ENCODE measurements at places on chromosomes 12 and 14.

DNA sequence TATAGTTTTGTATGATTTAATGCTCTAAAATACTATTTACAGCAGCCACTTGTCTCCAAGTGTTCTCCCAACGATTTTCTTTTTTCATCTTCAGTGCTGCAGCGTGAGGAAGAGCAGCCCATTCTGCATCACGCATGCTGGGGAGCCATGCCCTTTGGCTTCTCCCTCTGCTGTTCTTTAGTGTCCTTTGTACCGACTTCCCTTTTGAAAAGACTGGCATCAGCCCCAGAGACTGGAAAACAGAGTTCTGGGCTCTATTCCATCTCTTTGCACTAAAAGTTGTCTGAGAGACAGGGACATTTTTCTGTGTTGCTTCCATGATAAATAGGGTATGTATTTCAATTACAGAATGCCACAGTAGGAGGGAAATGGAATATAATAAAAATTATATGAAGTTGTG lies 105.1 kb downstream of the RERG start:
- DNase-seq: no peak

DNA sequence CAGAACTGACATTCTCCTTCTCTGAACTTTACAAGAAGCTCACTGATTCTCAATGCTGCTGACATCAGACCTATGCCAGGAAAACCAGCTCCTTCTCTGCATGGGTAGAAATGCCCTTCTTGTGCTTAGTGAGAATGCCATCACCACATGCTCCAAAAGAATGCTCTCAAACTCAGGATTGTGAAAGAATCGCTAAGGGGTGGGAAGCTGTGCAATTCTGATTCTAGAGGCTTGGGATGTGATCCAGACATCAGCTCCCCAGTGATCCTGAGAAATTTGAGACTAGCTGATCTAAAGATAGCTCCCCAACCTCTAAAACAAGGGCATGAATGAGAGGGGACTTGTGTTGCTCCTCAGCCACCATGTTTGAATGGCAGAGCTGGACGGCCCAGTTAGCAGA lies 113.2 kb downstream of the DPF3 start:
- no peak for DNase-seq

DNA sequence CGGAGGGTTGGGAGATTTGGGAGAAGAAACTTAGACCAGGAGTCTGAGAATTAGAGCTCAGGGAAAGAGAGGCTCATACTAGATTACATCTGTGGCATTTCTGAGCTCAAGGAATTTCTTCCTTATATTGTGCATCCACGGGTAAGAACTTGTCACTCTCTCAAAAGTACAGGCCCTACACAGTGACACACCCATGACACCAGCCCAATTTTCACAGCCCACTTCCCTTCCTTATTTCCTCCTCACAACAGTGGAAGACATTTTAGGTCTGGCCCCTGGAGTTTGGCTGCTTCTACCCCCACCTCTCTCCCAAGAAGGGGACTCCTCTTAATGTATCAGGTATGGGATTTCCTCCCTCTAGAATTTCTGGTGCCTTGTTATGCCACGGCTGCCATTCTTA lies 9.2 kb upstream of the ZNF385A start:
- no peak for DNase-seq

DNA sequence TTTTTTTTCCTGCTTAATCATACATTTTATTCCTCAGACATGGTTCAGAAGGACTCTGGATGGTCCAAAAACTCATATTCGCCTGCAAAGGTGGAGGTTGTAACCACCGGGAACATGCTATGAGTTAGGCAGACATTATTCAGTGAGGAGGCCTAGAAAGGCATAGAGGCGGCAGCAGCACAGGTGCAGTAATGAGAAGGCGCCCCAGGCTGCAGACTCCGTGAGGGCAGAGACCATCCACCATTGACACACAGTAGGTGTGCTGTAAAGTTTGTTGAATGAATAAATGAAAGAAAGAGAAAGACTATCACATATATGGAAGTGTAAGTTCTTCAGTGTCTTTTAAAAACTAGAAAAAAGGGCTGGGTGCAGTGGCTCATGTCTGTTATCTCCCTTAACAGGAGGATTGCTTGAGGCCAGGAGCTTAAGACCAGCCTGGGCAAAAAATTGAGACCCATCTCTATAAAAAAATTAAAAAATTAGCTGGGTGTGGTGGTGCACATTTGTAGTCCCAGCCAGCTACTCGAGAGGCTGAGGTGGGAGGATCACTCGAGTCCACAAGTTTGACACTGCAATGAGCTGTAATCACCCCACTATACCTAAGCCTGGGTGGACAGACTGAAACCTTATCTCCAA lies 34.5 kb upstream of the PTGR2 start:
- DNase-seq: no peak

GRCh38 chr12:40063414-40063813 lies 42.5 kb downstream of the SLC2A13 start:
- DNase-seq: no peak

- DNase-seq: no peak
Observed at GRCh38 chr12:110545812-110546211, 37.3 kb downstream of the PPTC7 start.

- DNase-seq: peak; percentile 42
Observed at GRCh38 chr14:70027785-70028428, 148.7 kb downstream of the SMOC1 start.

DNA sequence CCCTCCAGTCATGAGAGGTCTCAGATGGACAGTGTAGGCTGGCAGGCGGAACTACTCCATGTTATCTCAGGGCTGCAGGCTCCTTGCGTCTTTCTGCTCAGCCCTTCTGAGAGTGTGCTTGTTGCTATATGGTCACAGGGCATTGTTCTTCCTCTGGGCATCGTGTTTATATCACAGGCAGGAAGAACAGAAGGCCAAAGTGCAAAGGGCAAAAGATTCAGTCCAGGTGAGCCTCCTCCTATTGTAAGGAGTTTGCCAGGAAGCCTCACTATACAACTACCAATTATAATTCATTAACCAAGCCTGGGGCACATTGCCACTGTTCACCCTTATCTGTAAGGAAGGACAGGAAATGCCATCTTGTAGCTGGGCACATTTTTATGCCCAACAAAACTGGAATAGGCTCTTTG lies 195.5 kb upstream of the KITLG start:
- DNase-seq: no peak

DNA sequence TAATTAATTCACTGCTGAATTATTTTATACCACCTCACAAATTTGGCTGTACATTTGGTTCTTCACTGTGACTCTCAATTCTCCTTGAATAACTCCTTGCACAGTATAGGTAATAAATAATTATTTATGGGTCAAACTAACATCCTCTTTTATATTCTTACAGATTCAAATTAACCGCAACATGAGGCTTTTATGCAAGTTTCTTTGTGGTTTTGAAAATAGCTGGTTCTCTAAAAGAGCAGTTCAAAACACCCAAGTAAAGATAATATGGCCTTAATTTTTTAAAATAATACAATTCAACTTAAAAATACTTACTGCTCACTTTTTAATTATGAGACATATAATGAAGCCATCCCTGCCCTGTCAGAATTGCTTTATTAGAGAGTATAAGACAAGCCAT lies 12.9 kb upstream of the TRIM9 start:
- DNase-seq: no peak

- DNase-seq: no peak
Observed at GRCh38 chr12:121602766-121603165, 21.9 kb upstream of the KDM2B start.

DNA sequence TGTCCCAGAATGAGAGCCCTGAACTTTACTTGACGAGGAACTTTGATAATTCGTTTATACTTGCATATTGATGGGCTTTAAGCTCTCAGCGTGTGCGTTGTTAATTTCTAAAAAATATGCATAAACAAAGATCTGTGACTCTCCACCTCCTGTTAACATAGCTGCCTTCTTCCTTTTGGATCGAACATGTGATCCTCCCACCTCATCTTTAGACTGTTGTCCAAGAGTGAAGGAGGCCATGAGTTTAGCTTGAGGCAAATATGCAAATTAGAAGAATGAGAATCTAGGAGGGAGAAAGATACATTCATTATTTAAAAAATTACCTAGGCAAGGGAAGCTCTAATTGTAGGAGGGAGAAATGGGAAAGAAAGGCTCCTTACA lies 617 bp downstream of the TTC8 start:
- DNase-seq: no peak

DNA sequence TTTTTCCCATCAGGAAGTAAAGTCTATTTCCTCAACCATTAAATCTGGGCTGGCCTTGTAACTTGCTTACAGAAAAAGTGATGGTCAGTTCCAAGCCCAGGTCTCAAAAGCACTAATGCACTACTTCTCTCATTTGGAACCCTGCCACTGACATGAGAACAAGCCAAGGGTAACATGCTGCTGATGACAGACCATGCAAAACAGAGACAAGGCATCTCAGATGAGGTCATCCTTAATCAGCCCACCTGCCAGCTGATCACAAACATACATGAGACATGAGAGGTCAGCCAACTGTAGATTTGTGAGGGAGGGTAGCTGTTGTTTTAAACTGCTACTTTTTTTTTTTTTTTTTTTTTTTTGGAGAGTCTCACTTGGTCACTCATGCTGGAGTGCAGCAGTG lies 16.2 kb downstream of the TWF1 start:
- no peak for DNase-seq

- no peak for DNase-seq
Observed at GRCh38 chr12:52895726-52896189, 9.1 kb downstream of the KRT8 start.

DNA sequence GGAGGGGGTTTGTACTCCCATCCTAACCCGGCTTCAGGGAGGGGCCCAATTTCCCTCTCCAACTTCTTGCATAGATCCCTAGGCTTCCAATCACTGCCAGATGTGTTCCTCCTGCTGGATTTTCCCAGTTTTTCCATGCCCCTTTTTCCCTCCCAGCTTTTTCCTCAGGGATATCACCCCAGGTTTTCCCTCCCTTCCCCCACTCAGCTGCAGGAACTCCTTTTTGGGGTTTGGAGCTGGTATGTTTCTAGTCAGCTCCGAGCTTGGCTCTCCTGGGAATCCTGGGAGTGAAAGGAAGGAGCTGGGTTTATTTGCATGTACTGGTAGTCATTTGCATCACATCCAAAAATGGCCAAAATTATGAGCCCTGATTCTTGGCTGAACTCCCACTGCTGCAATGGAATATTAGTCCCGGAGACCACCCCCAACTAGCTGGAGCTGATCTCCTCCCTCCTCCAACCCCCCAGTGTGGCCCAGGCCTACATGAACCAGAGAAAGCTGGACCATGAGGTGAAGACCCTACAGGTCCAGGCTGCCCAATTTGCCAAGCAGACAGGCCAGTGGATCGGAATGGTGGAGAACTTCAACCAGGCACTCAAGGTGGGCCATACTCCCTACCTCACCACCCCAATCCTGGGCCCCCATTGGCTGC lies 1.4 kb upstream of the RDH5 start:
- DNase-seq: no peak

- no peak for DNase-seq
Observed at GRCh38 chr14:89330236-89331002, 86.6 kb downstream of the FOXN3 start.

GRCh38 chr12:76446090-76446489 lies 97.9 kb upstream of the BBS10 start:
- DNase-seq: no peak

- DNase-seq: no peak
Observed at GRCh38 chr12:2224961-2225360, 172.2 kb downstream of the CACNA1C start.

DNA sequence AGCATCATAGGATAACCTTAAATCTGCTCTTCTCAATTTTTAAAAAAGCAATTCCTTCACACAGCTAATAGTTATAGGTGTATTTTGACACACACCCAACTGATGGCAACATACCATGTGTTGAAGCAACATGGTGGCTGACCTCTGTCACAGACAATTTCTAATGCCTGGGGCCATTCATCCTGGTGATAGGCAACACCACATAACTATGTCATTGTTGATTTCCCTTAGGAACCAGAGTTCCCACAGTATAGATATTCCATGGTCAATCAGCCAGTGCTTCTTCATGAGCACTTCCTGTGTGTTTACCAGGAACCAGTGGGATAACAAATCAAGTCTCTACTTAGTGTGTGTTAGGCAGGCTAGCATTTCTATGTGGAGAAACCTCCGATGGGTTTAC lies 88.3 kb downstream of the FIGNL2 start:
- no peak for DNase-seq

GRCh38 chr12:115212356-115212755 lies 528.4 kb upstream of the TBX3 start:
- no peak for DNase-seq

GRCh38 chr14:54566410-54567223 lies at the start of gene SAMD4A:
Gene SAMD4A (plus strand): TSS chr14:54567128. CDS start chr14:54567917, 789 bp downstream.
- peak; percentile 14 for DNase-seq

DNA sequence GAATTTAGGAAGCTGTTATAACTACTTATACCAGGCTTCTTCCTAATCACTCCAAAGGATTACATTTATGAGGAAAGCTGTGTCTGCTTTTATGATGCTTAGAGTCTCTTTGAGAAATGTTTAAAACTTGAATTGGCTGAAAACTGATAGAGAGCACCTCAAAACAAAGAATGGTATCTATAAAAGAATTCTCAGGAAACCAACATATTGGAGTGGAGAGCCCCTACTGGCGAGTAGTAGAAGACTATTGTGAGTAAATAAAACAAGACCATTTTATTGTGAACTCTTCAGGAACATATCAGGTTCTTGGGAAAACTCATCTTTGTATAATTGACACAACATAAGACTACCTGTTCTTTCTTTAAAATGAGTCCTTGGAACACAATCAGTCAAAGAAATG lies 578.6 kb downstream of the RERGL start:
- no peak for DNase-seq

DNA sequence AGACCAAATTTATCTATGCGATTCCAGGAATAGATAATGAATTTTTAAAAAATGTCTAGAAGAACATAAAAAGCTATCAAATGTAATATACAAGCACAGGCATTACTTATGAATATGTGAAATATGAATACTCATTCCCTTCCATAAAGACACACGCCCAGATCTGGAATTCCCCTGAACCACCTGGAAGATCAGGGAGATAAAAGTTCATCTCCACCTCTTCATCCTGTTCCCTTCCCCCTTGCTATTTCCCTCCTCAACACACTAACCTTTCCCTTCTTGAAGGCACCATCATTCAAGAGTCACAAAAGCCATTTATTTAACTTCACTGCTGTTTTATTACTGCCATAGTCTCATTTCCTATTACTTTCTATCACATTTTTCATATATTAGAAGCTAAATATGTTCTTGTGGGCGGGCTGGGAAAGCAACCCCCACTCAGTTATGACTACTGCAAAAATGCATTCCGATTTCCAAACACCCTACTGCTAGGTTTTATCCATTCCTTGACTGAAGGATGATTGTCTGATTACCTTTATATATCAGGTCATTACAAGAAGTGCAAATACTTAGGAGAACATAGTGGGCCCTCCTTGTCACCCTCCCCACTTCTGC lies 16.1 kb downstream of the FGD6 start:
- no peak for DNase-seq

DNA sequence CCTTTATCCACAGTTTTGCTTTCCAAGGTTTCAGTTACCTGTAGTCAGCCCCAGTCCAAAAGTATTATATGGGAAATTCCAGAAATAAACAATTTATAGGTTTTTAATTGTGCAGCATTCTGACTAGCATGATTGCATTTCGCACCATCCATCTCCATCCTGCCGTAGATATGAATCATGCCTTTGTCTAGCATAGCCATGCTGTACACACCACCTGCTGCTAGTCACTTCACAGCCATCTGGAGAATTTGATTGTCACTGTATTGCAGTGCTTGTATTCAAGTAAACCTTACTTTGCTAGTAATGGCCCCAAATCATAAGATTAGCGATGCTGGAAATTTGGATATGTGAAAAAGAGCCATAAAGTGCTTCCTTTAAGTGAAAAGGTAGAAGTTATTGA lies 36.0 kb downstream of the MUCL1 start:
- DNase-seq: no peak

- DNase-seq: no peak
Observed at GRCh38 chr14:75700295-75700694, 39.2 kb downstream of the TTLL5 start.

Data from activated naive CD8-positive, alpha-beta T cell treated with anti-CD3 and anti-CD28 coated beads, Interleukin-2, amount 50 U/mL, for 16 hours (primary cell).